ENCODE measurements at places on chromosomes 12 and 14.

- peak; percentile 41 for DNase-seq
Measured at GRCh38 chr14:36657399-36658122, 4.1 kb upstream of the PAX9 start.

- no peak for DNase-seq
Measured at GRCh38 chr12:52351196-52352059, 15.9 kb downstream of the KRT85 start.

DNA sequence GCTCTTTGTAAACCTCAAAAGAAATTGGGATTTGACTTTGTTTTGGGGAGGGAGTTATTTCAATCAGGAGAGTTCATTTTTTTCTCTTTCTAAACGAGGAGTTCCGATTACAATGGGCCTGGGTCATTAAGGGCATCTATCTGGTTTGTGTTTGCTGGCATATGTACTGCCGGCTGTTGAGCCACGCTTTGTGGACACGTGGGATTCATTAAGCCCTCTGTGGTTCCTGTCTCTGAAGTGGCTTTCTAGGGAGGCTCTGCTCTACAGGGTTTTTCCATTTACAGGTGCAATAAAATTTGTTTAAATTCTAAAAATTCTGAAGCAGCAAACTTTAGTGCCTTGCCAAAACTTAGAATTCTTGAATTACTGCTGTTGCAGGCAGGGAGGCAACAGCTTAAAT, 57.9 kb downstream of the GNS start:
- DNase-seq: peak; percentile 58

- no peak for DNase-seq
Measured at GRCh38 chr14:73773441-73774240, 59.5 kb upstream of the PNMA1 start.

DNA sequence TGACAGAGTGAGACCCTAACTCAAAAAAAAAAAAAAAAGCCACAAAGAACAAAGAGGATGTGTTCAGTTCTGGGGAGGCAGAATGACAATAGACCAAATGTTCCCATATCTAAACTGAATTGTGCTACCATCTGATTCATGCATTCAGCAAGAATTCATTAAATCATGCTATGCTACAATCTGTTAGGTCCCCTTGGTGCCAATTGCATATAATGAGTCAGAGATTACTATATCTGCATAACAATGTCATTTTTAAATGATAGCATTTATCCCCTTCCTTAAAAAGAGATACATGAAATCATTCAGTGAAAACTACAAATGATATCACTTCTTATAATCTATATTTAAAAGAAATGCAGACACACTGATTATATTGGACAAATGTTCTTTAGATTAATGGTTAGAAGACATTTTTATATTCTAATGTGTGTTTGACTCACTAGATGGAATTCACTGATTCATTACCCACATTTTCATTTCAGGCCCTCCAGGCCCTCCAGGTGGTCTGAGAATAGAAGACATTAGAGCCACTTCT, 207.6 kb upstream of the PDZRN4 start:
- DNase-seq: no peak

DNA sequence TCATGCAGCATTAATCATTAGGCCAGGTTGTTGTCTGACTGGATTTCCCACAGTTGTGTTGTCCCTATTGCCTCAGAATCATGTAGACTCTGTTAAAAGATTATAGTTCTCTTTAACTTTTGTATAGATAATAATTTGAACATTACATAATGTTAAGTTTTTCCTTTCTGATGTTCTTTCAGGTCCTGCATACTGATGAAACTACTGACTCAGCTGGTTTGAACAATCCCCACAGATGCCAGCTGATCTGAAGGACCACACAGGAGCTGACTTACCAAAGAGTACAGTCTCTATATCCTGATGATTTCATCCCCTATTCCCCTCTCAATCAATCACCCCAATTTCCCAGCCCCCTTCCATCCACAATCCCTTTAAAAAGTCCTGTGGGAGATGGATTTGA, 341.2 kb upstream of the MGAT4C start:
- no peak for DNase-seq

- DNase-seq: no peak
Measured at GRCh38 chr12:56721721-56722120, 3.4 kb downstream of the NACA start.

GRCh38 chr12:94207849-94208621, 59.7 kb downstream of the PLXNC1 start:
- no peak for DNase-seq

- peak; percentile 55 for DNase-seq
Measured at GRCh38 chr12:106582641-106583230, at the start of gene RFX4. Gene RFX4 (plus strand): TSS chr12:106583004. CDS start chr12:106583321, 317 bp downstream.

- DNase-seq: no peak
Measured at GRCh38 chr14:68607081-68607866, 185.6 kb downstream of the ZFP36L1 start.

All from SK-N-SH (cell line).